Activated CD4-positive, alpha-beta memory T cell treated with anti-CD3 and anti-CD28 coated beads, Interleukin-2, amount 10 ng/mL, durations not matched to agents 7 days and 5 days (primary cell): ENCODE measurements at places on chromosomes 12 and 14. TPM values are rescaled to one million over a fixed set of nuclear protein-coding genes. Genes with fewer than 3 reads are reported as not detected.

Gene OTUB2
- 7.3 TPM for total RNA-seq

Gene FGF6
- total RNA-seq = not detected

Gene CLEC9A
- not detected for total RNA-seq

Gene PDE3A
- total RNA-seq = not detected

Gene SDR9C7
- total RNA-seq = not detected

DNA sequence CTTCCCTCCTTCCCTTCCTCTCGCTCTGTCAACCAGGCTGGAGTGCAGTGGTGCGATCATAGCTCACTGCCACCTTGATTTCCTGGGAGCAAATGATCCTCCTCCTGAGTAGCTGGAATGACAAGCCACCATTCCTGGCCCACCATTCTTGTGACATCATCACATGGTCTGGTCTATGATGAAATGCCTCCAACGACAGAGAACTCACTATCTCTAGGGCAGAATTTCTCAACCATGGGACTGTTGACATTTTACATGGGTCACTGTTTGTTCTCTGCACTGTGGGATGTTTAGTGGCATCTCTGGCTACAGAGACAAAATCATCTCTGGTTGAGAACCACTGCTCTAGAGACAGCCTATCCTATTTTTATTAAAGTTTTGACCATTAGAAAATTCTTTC is 9.7 kb downstream of the VRK1 start:
- no peak for DNase-seq
- H3K27me3 ChIP-seq = no peaks in the 10 kb centered on the region
- no peak overlapping the region for H3K4me3 ChIP-seq

DNA sequence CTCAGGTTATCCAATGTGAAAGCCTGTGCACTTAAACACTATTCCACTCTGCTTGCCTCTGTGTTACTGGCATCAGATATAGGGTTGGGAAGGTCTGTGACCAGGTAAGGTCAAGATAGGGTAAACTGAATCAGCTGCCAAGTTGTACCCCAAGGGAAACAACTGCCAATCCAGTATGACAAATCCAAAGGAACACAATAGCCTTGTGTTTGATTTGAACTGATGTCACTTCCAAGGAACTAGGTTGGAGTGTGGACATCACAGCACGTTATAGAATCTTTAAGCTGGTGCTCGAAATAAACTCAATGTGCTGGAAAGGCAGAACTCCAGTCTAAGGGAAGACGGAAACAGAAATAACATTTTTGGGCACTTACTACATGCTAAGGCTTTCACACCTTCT is 223.4 kb upstream of the BTG1 start:
- peaks cover 3% of the 10 kb centered on the region for H3K36me3 ChIP-seq
- no peak overlapping the region for H3K4me3 ChIP-seq
- no peak overlapping the region for H3K27ac ChIP-seq
- peaks cover 7% of the 10 kb centered on the region for H3K4me1 ChIP-seq

DNA sequence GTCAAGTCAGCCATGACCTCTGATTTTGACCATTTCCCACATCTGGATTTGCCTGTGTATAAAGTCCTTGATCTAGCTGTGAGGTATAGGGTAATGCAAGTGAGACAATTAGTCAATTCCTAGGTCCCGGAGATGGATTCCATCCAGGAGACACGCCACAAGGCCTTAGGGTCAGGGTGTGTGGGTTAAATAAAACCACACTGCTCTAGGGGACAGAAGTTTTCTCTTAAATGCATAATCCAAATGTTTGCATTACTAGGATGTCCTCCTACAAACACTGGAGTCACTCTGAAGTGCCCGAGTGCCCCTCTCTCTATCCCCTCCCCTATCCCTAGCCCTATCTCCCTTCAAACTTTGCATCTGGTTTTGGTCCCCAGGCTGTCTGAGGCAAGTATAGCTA is 26.8 kb downstream of the LRIG3 start:
- H3K4me3 ChIP-seq = no peak overlapping the region
- no peaks in the 10 kb centered on the region for H3K27me3 ChIP-seq
- H3K36me3 ChIP-seq = no peaks in the 10 kb centered on the region
- no peak for DNase-seq
- no peak overlapping the region for H3K27ac ChIP-seq
- no peaks in the 10 kb centered on the region for H3K4me1 ChIP-seq

DNA sequence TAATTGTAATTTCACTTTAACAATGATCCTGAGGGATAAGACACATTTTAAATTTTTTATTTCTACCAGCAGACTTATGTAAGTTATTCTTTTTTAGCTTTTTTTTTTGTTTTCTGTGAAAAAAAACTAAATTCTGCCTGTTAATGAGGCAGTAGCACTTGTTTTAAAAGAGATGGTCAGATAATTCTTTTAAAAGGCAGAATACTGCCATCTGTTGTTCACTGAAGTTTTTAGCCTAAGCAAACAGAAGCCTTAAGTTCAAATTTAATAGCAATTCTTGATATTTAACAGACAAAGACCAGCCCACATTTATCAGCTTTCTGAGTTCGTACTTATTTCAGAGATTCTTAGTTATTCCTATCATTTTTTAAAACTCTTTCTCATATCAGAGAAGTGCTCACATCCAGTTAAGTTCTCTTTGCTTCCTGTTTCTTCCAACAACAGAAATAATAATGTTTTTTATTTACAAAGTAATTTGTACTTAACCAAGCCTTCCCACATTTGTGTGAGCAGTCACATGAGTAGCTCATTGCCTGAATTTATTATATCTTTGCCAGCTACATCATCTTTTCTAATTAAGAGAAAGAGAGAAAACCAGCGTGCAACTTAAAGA is 93.4 kb upstream of the SLCO1C1 start:
- no peak for DNase-seq
- H3K27me3 ChIP-seq = no peaks in the 10 kb centered on the region
- no peak overlapping the region for H3K4me3 ChIP-seq
- no peaks in the 10 kb centered on the region for H3K36me3 ChIP-seq
- no peaks in the 10 kb centered on the region for H3K4me1 ChIP-seq
- no peak overlapping the region for H3K27ac ChIP-seq

DNA sequence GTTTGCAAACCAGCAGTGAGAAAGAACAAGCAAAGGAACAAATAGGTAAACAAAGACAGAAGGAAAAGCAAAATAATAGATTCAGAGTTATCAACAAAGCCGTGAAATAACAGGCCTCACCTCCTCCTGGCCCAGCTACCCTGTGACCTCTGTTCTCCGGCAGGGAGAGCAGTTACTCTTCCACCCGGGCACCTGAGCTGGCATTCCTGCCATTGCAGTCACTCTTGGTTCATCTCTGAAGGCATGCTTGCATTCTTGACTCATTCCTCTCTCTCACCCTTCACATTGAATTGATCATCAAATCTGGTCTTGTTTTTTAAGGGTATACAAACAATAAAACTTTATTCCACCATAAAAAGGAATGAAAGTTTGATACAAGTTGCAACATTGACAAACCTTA is 95.1 kb downstream of the TTC8 start:
- H3K27me3 ChIP-seq = peaks cover 5% of the 10 kb centered on the region
- H3K4me3 ChIP-seq = no peak overlapping the region
- DNase-seq = no peak
- H3K4me1 ChIP-seq = no peaks in the 10 kb centered on the region
- no peaks in the 10 kb centered on the region for H3K36me3 ChIP-seq
- no peak overlapping the region for H3K27ac ChIP-seq

DNA sequence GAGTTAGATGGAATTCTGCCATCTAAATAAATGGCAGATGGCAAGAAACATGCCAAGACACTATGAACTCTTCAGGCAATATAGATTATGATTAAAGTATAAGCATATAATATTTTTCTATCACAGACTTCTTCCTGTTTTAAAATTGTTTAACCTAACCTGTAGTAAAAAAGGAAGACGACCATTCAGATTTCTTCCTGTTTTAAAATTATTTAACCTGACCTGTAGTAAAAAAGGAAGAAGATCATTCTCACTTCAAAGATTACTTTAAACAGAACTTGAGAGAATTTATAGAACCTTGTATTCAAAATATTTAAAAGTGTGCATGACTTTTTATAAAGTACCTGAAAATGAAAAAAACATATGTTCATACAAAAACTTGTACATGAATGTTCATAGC is 63.5 kb downstream of the RPS6KA5 start:
- peaks cover 58% of the 10 kb centered on the region for H3K36me3 ChIP-seq
- peaks cover 33% of the 10 kb centered on the region for H3K4me1 ChIP-seq
- no peak overlapping the region for H3K4me3 ChIP-seq

- no peak overlapping the region for H3K4me3 ChIP-seq
- H3K27ac ChIP-seq = no peak overlapping the region
- DNase-seq = no peak
- no peaks in the 10 kb centered on the region for H3K4me1 ChIP-seq
These were observed 97.1 kb downstream of the SLC38A6 start for GRCh38 chr14:61077951-61078720.

- no peak overlapping the region for H3K27ac ChIP-seq
- peaks cover 9% of the 10 kb centered on the region for H3K4me1 ChIP-seq
- DNase-seq = no peak
- H3K27me3 ChIP-seq = peaks cover 20% of the 10 kb centered on the region
These were observed 62.9 kb upstream of the ELK3 start for GRCh38 chr12:96131230-96131788.

DNA sequence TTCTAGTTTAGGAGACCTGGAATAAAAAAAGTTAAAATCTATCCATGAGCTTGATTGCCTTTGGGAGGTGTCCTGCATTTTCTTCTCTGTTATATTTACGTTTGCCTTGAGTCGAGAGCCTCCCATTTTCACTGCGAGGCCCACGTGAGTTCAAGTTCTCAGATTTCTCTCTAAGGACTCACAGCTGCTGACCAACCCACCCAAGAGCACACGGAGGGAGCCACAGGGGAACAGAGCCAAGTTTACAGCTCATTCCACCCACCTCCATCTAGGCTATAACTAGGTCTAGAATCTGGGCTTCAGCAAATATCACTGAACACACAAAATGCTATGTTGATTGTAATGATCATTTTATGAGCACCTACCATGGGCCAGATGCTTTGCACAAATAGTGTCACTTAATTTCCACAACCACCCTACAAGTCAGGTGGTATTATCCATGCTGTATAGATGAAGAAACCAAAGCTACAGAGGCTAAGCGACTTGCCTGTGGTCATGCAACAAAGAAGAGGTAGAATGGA is 16.7 kb downstream of the ALDH1L2 start:
- no peak for DNase-seq
- no peaks in the 10 kb centered on the region for H3K4me1 ChIP-seq
- no peak overlapping the region for H3K4me3 ChIP-seq

DNA sequence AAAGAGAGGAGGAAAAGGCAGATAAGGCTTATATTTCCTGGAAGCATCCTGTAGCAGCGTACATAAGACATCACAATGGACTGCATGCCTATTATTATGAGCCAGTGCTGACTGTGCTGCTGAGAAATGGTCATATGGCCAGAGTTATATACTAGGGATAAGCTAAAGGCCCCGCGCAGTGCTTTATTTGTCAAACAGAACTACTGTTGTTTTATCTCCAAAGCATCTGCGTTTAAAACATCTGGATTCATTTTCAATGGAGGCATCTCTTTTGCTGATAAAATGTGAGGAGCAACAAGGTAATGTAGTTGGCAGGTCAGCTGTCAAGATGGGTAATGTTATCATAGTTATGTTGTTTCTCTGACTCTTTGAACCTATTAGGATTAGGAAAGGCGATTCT is 28.0 kb upstream of the LMNTD1 start:
- H3K4me3 ChIP-seq = no peak overlapping the region
- H3K36me3 ChIP-seq = no peaks in the 10 kb centered on the region
- H3K27me3 ChIP-seq = no peaks in the 10 kb centered on the region
- no peak for DNase-seq
- H3K4me1 ChIP-seq = no peaks in the 10 kb centered on the region

GRCh38 chr14:81710232-81710845 is 176.7 kb upstream of the SEL1L start:
- no peaks in the 10 kb centered on the region for H3K27me3 ChIP-seq
- no peaks in the 10 kb centered on the region for H3K4me1 ChIP-seq
- H3K36me3 ChIP-seq = no peaks in the 10 kb centered on the region
- no peak overlapping the region for H3K4me3 ChIP-seq
- DNase-seq = no peak
- H3K27ac ChIP-seq = no peak overlapping the region

DNA sequence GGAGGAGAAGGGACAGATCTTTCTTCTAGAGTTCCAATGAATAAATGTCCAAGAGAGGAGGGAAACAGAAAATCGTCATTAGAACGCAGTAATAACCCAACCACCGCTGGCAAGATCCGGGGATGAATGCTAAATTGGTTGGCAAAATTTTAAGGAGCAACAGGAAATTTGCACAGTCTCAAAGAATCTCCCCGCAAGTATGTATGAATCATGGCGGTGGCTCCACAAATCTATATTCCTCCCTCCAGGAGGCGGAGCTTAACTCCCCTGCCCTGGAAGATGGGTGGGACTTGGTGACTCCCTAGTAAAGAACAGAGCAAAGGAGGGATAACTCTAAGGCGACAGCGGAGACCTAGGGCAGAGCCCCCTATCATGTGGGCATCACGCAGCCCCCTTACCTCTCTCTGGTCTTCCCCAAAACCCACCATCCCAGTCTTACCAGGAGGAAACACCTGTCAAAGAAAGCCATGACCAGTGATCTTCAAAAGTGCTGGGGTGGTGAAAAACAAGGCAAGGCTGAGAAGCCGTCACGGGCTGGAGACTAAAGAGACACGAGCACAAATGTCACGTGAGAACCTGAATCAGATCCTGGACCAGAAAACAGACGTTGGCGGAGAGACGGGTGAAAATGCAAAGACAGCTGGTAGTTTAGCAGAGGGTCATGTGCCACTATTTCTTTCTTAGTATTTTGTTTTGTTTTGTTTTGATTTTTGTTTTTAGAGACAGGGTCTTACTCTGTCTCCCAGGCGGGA is 125.8 kb downstream of the NCOR2 start:
- H3K27me3 ChIP-seq = no peaks in the 10 kb centered on the region
- H3K4me1 ChIP-seq = peaks cover 7% of the 10 kb centered on the region
- no peak for DNase-seq
- peaks cover 26% of the 10 kb centered on the region for H3K36me3 ChIP-seq
- H3K4me3 ChIP-seq = no peak overlapping the region

DNA sequence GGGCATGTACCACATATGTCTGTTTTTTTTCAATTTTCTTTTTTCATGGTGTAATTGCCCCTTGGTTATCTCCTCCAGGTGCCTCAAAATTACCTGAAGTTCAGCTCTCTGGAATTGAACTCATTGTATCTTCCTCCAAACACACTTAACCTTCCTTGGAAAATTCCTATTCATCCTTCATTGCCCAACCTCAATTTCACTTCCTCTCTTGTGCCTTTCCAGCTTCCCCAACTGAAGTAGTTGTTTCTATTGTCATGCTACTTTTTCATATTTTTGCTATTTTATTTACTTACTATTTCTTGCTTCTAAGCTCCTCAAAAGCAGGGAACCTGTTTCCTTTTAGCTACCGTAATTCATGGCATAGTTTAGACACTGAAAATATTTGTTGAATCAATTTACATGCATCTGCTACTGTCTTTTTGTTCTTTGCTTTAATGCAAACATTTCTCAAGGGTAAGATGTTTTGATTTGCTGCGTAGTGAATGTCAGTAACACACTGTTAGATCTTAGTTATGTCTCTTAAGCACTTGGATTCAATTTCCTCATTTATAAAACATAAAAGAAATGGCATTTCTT is 37.0 kb upstream of the STXBP6 start:
- no peaks in the 10 kb centered on the region for H3K4me1 ChIP-seq
- H3K27me3 ChIP-seq = peaks cover 14% of the 10 kb centered on the region
- H3K36me3 ChIP-seq = no peaks in the 10 kb centered on the region
- H3K27ac ChIP-seq = no peak overlapping the region
- no peak overlapping the region for H3K4me3 ChIP-seq
